ENCODE measurements at places on chromosomes 12 and 14.

GRCh38 chr12:31297572-31298514 lies 28.1 kb downstream of the SINHCAF start:
- DNase-seq = no peak

- no peak for DNase-seq
Measured at GRCh38 chr14:72553656-72554055, 340.2 kb downstream of the DPF3 start.

GRCh38 chr12:2364631-2365051 lies 311.9 kb downstream of the CACNA1C start:
- DNase-seq = no peak

- DNase-seq = no peak
Measured at GRCh38 chr14:98591161-98591560, 680.8 kb downstream of the BCL11B start.

DNA sequence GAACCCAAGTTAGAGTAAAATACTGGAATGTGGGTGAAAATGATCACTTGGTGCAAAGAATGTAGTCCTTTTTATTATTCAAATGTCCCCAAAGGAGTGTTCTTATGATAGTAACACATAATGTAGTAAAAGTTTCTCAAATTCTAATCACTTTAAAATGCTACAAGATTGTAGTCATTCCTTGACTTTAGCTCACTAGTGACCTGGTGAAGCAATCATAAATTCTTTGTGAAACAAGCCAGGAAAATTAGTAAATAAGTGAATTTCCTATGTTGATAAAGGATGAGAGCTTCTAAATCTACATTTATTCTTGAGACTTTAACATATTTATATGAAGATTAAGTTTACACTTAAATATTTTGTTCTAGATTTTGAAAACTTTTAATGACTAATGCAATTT lies 30.7 kb upstream of the SLC17A8 start:
- DNase-seq = no peak

Measured in muscle of arm (tissue), 14 donors.